ENCODE measurements at places on chromosomes 16 and 17. TPM values are rescaled to one million over a fixed set of nuclear protein-coding genes. Genes with fewer than 3 reads are reported as not detected.

Gene TM4SF5
- total RNA-seq: not detected

Gene TEKT3
- 5.5 TPM for total RNA-seq

Gene GAS2L2
- 0.22 TPM for total RNA-seq

Gene AOC2
- 0.98 TPM for total RNA-seq

DNA sequence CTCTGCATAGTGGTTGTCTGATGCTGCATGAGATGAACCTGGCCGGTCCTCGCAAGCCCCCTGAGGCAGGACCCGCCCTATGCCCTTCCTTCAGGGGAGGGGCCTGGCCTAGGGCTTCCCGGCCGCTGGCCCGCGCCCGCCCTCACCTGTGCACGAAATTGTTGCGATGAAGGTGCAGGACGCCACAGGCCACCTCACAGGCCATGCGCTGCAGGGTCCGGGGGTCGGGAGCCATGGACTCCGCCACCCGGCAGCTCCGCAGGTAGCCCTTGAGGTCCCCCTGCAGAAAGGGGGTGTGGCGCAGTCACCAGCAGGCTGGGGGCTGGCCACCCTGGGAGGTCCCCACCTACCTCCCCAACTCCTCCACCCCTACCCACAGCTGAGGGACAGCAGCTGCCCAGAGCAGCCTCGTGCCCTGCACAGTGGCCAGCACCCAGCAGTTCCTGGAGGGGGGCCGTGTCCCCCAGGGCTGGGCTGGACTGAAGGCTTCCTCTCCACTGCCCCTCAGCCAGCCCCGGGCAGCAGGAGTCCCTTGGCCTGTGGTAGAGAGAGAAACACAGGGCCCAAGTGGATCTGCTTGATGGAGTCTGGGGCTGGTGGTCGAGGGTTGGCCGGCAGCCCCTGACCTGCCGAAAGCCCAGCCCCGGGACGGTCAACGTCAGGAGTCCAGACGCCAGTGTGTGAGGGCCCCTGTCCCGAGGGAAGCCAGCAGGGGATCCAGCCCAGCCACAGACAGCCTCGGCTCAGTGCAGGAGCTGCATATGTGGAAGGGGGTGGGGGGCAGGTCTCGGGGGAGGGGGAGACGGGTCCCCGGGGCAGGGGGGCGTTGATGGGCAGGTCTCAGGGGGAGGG lies 38.8 kb upstream of the PVALEF start:
- no peak overlapping the region for H3K27ac ChIP-seq
- DNase-seq: no peak
- H3K4me1 ChIP-seq: no peaks in the 10 kb centered on the region
- H3K27me3 ChIP-seq: no peaks in the 10 kb centered on the region
- no peak overlapping the region for H3K4me3 ChIP-seq
- no peaks in the 10 kb centered on the region for H3K36me3 ChIP-seq

- no peak overlapping the region for H3K4me3 ChIP-seq
- DNase-seq: no peak
- H3K4me1 ChIP-seq: no peaks in the 10 kb centered on the region
Observed at GRCh38 chr16:68496689-68497088, 42.4 kb upstream of the ZFP90 start.

DNA sequence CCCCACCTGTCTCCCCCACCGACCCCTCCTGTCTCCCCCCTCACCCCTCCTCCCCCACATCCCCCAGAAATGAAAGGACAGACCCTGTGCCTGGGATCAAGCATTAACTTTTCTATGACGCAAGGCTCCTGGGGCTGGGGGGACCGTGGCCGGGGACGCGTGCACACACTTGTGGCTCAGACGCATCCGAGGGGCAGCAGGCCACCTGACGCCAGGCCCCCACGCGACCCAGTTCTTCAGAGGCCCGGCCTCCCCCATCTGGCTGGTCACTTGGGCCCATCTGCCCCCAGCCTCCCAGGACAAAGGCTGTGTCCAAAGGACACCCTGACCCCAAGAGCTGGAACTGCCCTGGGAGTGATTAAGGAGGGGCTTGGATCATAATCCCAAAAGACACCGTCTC lies 14.0 kb upstream of the PVALEF start:
- no peak overlapping the region for H3K27ac ChIP-seq
- no peaks in the 10 kb centered on the region for H3K36me3 ChIP-seq
- H3K4me1 ChIP-seq: no peaks in the 10 kb centered on the region
- no peak for DNase-seq

- H3K4me3 ChIP-seq: peak overlapping the region; percentile 98
- H3K36me3 ChIP-seq: no peaks in the 10 kb centered on the region
- no peaks in the 10 kb centered on the region for H3K27me3 ChIP-seq
- DNase-seq: no peak
- H3K4me1 ChIP-seq: no peaks in the 10 kb centered on the region
Observed at GRCh38 chr17:31550389-31551056, 159.0 kb downstream of the RAB11FIP4 start.

GRCh38 chr16:70437582-70438557 lies 1.0 kb downstream of the ST3GAL2 start:
- H3K27me3 ChIP-seq: no peaks in the 10 kb centered on the region
- DNase-seq: peak; percentile 65
- no peaks in the 10 kb centered on the region for H3K36me3 ChIP-seq

GRCh38 chr16:743794-744500 lies 3.1 kb upstream of the CIAO3 start:
- no peaks in the 10 kb centered on the region for H3K27me3 ChIP-seq
- no peak overlapping the region for H3K27ac ChIP-seq
- H3K4me1 ChIP-seq: peaks cover 12% of the 10 kb centered on the region
- H3K36me3 ChIP-seq: no peaks in the 10 kb centered on the region

GRCh38 chr16:31064882-31065461 lies 9.1 kb downstream of the ZNF668 start:
- peak overlapping the region; percentile 81 for H3K27ac ChIP-seq
- H3K36me3 ChIP-seq: peaks cover 32% of the 10 kb centered on the region
- H3K27me3 ChIP-seq: no peaks in the 10 kb centered on the region
- H3K4me3 ChIP-seq: no peak overlapping the region
- peak; percentile 85 for DNase-seq

DNA sequence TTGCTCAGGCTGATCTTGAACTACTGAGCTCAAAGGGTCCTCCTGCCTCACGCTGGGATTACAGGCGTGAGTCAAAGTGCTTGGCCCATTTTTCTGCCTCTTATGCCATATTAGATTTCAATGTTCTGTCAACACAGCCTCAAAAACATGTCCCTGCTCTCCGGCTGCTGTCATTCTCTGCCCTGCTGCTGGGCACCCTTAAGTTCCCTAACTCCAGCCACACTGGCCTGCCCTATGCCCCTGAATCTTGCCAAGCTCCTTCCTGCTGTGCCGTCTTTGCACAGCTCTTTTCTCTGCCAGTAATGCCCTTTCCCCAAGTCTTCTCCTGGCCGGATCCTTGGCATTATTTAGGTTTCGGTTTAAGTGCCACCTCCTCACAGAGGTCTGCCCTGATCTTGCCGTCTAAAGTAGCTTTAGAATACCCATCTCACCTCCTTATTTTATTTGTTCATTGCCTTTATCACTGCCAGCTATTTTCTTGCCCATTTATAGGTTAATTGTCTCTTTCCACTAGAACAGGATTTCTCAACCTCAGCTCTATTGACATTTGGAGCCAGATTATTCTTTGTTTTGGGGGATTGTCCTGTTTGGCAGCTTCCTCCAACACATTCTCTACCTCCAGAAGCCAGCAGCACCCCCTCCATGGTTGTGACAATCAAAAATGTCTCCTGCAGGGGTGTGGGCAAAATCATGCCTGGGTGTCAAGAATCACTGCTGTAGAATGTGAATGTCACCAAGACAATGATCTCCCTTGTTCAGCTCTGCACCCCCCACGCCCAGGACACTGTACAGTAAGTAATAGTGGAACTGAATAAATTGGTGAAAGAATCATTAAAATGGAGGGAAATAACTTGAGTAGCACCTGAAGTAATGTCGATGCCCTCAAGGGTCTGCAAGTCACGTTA lies 168.2 kb downstream of the CYLD start:
- no peak overlapping the region for H3K27ac ChIP-seq
- H3K27me3 ChIP-seq: no peaks in the 10 kb centered on the region
- no peaks in the 10 kb centered on the region for H3K36me3 ChIP-seq

DNA sequence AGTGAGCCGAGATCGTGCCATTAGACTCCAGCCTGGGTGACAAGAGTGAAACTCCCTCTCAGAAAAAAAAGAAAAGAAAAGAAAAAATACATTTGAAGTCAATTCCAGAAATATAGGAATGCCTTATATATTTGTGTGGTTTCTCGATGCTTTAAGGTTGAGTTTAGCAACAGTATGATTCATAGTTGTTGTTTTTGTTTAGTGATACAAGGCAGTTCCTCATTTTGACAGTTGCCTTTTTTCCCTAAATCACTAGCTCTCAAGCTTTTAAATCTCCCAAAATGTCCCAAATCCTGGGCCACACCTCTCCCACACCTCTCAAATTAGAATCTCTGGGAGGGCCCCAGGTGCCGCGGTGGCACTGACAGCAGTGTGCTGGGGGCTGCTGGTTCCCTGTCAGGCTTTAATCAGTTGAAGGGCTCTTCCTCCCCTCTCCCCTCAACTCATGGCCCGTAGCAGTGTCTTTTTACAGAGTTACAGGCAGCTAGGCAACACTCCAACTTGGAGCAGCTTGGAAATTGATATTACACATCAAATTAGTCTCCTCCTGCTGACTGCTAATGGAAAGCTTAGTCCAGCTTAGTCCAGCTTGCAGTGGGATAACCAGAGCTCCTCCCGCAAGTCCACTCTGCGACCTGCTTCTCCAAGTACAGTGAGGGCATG lies 58.4 kb downstream of the EPN2 start:
- no peak overlapping the region for H3K27ac ChIP-seq
- no peak overlapping the region for H3K4me3 ChIP-seq
- H3K36me3 ChIP-seq: no peaks in the 10 kb centered on the region
- DNase-seq: no peak
- H3K27me3 ChIP-seq: no peaks in the 10 kb centered on the region

Measured in adrenal gland (tissue), 19 donors.